ENCODE measurements at places on chromosomes 2 and 18.

DNA sequence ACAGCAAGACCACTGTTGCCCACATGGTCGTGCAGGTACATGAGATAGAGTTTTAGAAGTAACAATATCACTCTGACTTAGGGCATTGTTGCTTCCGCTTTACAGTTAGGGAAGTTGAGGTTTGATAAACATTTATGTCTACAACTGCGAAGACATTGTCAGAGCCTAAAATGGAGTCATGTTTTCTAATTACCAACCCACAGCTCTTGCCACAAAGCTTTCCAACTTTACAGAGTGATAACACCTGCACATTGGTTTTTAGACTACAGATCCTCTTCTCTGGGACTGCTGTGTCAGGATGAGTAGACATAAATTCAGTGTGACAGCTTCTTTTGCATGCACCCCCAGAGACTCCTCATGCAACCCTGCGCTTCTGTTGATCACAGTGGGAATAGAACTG is 119.0 kb downstream of the FEZ2 start:
- no peak for DNase-seq

- no peak for DNase-seq
These were observed 174.5 kb upstream of the PKDCC start for GRCh38 chr2:41873102-41874031.

- DNase-seq, result no peak
These were observed 728.1 kb upstream of the PIK3C3 start for GRCh38 chr18:41226911-41227310.

- DNase-seq, result no peak
These were observed 150.1 kb downstream of the ARHGAP28 start for GRCh38 chr18:6879508-6880195.

DNA sequence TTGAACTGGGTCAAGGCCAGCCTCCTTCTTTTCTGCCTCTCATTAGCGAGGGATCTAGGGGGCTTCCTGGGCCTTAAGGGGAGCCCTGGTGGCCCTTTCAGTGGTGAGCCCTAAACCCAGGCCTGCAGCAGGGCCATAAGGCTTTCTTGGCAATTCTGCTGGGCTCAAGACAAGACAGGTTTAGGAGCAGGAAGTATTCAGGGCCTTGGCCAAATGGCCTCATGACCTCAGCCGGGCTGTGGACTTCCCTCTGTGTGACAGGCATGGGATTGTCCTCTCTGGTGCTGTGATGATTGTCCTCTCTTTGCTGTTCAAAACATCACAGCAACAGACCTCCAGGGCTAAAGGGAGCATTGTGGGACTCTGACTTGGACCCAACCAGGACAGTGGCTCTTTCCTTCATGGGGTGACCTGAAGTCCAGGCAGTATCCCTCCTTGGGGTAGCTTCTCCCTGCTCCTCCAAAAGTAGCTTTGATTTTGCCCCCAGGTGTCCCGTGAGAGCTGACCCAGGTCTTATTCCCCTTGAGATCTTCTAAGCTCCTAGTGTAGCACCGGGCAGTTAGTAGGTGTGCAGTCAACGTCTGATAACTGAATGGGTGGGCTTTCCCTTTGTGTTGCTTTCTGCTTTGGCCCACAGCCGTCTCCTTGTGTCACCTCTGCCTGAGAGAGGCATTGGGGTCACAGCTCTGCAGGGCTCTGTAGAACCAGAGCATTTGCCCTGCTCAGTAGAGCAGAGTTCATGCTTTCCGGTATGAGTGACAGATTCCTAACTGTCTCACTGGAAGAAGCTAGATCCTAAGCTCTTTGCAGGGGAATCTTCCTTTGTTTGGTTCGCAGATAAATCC is 14.7 kb downstream of the FOSL2 start:
- no peak for DNase-seq

DNA sequence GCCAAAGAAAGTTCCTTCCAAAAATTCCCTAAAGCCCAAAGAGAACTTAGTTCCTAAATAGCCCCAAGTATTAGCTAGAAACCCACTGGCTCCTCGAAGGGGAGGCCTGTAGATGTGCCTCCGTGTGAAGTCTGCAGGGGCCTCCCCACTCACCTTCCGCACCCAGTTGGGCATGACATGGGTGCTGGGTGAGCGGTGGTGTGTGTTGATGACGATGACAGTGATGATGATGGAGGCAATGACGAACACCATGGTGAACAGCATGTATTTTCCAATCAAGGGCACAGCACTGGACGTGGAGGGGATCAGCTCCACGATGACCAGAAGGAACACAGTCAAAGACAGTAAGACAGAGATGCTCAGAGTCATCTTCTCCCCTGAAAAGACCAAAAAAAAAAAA is 14.5 kb downstream of the CHRNA1 start:
- no peak for DNase-seq

GRCh38 chr2:35416391-35417140 is 939.0 kb upstream of the CRIM1 start:
- no peak for DNase-seq

GRCh38 chr2:58156780-58157179 is 84.3 kb downstream of the FANCL start:
- DNase-seq, result no peak

DNA sequence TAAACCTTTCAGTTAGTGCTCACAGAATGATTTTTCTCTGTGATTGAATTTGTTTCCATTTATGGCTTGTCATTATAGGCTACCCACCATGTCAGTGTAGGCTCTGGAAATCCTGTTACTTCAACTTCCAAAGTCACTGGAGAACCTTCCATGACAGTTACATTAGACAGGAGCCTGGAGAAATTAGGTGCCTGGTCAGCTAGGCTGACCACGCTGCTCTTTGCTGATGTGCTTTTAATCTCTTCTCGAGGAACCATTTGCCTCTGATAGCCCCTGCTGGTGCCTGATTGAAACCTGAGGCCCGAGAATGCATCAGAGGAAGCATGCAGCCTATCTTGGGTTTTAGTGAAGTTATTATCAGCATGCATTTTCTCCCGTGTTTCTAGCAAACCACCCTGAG is 29.6 kb upstream of the TTN start:
- no peak for DNase-seq

DNA sequence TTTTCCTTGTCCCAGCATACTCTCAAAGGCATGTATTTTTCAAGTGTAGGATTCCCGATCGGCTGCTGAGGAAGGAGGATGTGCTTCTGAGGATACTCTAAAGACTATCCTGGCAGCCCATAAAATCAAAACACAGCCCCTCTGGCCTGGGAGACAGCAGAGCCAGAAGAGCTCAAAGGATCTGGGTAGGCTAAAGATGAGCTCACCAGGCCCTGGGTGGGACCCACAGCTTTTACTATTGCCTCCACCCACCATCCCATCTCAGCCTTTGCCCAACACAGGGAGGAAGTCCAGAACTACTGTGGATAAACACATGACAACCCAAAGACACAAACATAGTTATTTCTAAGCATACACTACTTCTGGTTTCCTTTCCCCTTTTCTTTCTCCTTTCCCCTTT is 79.1 kb upstream of the ZFP36L2 start:
- DNase-seq, result no peak

GRCh38 chr2:195343540-195343939 is 313.5 kb upstream of the SLC39A10 start:
- DNase-seq, result no peak

DNA sequence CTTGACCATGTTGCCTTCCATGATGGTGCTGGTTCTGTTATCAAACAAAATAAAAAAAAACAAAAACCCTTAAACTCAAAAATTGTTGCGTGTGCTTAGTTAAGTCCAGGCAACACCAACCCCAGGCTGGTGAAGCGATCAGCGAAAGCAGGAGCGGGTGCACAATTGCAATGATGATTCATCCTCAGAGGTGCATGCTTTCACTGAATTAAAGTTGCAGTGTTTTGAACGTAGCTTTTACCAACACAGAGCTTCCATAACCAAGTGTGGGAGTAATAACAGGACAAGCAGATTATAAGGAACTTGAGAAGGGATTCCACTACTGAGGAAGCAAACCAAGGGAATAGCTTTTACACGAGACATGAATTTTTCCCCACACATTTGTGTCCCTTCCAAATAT is 39.7 kb upstream of the RAPH1 start:
- DNase-seq, result no peak
